ENCODE measurements at places on chromosomes 11 and 22.

DNA sequence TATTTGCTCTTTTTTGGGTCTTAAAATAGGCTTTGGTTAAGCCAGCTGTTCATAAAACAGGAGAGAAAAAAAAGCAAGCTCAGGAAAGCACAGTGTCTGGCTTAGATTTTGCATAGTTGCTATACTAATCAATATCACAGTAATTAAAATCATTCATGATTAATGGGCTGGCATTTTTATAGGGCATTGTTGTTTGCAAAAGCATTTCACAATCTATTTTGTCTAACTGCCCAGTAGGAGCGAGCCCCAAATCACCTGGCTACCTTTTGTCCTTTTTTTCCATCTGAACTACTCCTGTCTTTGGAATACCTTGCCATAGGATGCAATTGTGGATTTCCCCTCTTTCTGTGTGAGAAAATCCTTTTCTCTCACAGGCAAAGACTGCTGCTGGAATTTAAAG lies 619.8 kb downstream of the JRKL start:
- no peak for DNase-seq

DNA sequence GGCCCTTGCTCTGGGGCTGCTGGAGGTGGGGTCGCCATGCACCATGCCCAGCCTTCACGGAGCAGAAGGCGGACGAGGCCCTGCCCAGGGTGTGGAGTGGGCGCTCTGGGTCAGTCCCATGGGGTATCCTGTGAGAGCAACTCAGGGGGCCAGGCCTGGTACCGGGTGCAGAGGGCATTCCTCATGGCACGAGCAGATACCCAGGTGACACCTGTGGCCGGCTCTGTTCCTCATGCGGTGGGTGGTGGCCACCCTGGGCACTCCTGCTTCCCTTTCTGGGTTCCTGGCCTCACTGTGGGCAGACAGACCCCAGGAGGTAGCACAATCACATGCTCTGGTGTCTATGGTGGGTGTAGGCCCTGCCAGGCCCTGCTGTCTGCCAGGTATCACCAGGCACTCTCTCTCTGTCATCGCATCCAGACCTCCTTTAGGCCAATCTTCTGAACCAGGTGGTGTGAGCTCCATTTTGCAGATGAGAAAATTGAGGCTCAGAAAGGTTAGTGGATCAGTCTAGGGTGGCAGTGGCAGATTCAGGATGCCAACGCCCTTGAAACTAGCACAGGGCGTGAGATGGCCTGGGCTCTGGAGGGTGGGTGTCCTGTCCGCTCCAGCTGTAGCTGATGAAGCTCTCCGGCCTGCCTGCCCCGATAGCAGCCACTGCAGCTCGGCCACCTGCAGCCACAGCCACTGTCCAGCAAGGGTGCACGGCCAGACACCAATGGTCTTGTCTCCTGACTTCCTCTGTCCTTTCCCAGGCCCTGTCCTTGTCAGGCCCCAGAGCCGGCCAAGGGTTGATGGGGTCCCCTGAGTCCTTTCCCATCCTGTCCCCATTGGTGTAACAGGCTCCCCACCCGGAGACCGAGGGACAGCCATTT lies 15.1 kb downstream of the DGKZ start:
- no peak for DNase-seq

DNA sequence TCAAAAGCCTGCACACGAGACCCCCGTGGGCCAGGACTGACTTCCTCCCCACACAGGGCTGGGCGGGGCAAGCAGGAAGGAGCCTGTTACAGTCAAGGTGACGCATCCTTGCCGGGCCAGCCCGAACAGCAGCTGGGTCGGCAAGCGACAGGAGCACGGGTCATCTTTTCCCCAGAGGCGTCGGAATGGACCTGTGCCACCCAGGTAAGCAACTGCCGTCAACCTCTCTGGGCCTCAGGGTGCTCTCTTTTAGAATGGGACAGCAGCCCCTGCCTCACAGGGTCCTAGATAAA lies at the start of gene CYTH4:
Gene CYTH4 (plus strand): TSS at position 124 of the 293 bp plus-strand sequence. CDS start 62 bp downstream, at position 186.
- no peak for DNase-seq

DNA sequence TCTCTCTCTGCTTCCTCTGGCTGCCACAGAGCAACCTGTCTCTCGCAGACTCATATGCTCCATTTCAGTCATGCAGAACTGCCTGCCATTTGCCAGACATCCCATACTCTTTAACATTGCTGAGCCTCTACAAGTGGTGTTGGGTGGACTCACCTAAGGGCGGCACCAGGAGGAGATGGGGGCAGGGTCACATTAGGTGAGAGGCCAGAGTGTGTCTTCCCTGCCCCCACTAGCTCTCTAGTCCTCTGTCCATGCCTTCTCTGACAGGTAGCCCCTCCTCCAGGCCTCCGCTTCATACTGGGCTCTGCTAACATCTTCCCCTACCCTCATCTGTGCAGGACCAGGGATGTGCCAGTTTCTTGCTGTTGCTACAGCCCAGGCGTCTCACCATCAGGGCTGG lies 366.3 kb downstream of the TENM4 start:
- no peak for DNase-seq

GRCh38 chr22:46287873-46288751 lies 8.6 kb upstream of the GTSE1 start:
- DNase-seq = no peak

GRCh38 chr22:30781271-30781875 lies 86.7 kb downstream of the OSBP2 start:
- DNase-seq = peak; percentile 16

DNA sequence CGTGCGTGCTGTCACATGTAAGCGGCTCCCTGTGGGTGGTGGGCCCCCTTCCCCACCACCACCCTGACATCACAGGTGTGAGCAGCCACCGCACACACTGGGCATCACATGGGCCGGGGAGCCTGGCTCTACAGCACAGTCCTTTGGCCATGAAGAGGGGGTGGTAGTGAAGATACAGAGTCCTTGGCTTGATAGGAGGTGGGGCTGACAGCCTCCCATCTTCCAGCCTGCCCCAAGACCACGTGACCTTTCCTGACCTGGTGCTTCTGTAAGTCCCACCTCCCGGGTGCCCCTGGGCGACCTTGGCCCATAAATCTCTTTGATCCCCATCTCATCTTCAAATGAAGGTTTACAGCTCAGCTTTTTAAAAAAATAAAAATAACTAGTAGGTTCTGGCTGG lies 21.2 kb upstream of the MGAT3 start:
- no peak for DNase-seq

GRCh38 chr11:92048415-92048814 lies 176.2 kb upstream of the FAT3 start:
- no peak for DNase-seq

- no peak for DNase-seq
Observed at GRCh38 chr11:129442171-129442570, 66.5 kb downstream of the BARX2 start.

DNA sequence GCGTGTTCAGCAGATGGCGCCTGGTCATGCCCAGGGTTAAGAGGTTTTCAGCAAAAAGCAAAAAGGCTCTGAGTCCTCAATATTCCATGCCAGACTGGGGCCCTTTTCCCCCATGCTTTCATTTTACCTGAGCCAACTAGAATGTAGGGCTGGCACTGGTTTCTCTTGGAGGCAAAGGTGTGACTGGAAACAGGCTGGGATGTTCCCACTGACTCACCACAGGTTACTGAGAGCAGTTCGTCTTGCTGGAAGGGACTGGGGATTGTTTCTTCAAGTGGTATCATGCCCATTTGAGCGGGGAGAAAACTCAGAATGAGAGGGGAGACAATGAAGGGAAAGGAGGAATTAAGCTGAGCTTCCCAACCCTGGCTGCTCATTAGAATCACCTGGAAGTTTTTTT lies 243.9 kb downstream of the TENM4 start:
- no peak for DNase-seq

DNA sequence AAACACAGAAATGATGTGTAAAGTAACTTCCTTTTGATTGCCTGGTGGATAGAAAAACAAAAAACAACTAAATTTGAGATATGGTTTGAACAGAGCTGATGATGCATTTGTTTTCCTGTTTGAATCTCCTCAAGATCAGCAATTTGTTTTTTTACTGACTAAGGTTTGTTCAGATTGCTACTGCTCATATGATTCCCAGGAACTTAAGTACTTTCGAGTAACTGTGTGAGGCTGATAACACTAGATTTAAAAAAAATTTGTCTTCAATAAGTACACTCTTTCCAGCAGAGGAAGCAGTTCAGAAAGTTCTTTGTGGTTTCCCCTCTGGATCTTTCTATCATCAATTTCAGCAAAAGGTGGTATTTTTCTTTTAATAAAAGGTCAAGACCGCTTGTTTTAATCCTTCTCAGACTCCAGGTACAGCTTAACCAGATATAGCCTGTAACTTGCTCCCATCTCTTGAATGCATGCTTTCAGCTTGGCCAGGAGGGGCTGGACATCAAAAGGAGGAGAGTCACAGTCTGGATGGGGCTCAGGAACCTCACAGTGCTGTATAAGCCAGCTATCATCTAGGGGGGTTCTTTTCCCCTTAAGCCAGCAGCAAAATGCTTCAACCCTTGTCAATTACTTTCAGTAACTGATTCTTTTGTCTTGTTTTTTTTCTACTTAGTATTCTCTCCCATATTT lies 12.3 kb upstream of the MS4A6E start:
- DNase-seq = no peak

DNA sequence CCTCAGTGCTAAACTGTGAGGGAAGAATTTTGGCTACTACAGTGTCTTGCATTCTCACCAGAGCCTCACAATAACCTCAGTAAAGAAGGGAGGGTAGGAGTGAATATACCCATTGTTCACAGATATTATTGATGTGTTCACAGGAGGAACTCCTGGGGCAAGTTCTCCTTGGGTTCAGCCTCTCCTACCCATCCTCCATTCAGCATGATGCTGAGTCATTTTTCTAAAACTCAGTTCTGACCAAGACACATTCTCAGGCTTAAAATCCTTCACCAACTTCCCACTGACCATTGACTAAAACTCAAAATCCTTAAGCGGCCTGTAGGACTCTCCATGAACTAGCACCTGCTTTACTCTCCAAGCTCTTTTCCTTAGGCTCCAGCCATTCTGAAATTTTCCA lies 48.7 kb downstream of the SYTL2 start:
- no peak for DNase-seq

GRCh38 chr11:10181811-10182210 lies 112.2 kb downstream of the SBF2 start:
- peak; percentile 36 for DNase-seq

DNA sequence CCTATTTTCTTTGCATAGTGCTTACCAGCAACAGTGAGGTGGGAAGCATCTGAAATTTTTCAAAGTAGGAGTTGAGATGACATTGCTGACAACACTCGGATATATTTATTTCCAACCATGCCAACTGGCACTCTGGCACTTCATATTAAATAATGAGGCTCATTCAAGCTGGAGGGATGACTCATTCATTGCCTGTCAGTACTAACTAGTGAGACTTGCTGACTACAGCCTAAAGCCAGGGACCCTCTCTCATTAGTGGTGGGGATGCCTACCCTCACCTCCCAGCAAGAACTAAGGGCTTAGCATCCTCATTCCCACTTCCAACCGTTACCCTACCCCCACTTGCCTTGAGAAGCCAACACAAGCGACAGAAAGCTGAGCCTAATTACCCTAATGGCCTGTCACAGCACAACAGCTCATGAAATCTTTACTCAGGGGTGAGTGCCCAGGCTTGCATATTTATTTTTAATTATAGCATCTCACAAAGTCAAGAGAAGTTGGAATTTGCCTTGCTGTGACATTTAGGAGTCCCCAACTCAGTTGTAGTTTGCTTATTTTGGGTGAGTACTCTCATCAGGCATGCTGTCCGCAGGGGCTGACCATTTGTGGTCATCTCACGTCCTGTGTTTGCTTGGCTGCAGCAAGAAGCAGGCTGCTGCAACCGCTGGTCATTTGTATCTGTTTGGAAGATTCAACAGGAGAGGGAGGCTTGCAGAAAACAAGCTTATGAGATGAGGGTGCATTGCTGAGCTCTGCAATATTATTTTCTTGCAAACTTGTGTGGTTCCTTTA lies 181.6 kb upstream of the POU2AF2 start:
- DNase-seq = peak; percentile 92

DNA sequence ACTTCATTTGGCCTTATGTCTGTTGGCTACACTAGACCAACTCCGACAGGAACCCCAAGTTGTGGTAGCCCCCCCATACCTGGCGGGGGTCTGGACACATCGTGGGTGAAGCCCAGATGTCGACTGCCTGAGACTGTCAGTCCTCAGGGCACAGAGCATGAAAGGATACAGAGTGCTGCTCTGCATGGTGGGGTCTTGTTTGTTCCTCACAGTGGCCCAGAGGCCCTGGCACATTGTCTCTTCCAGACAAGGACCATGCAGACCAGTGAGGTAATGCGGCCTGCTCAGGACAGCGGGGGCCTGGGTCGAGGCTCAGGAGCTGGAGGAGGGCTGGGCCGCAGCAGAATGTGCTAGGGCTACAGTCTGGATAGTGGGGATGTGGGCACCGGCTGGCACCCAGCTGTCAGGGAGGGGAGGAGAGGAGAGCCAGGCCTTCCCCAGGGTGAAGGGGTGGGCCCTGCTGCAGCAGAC lies 14.6 kb downstream of the CAPN5 start:
- DNase-seq = no peak

GRCh38 chr11:24375931-24376330 lies 120.9 kb upstream of the LUZP2 start:
- peak; percentile 20 for DNase-seq

DNA sequence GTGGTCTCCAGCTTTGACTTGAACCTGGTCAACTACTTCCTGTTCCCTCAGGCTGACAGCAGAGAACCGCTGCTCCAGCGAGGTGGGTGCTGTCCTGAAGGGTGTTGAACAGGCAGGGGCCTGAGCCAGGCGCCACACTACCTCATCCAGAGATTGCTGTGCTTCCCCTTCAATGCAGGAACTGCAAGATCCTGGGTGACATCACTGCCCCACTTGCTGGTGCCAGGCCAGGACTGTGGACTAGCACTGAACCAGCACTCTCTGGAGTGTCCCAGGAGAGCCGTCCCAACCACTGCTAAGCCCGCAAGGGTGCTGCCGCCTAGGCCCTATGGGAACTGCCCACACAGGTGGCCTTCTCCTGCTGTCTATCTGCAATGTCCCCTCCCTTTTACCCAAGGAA lies 51.7 kb downstream of the GAB4 start:
- DNase-seq = no peak

- DNase-seq = peak; percentile 36
Observed at GRCh38 chr22:35842954-35843353, 125.3 kb downstream of the APOL5 start.

DNA sequence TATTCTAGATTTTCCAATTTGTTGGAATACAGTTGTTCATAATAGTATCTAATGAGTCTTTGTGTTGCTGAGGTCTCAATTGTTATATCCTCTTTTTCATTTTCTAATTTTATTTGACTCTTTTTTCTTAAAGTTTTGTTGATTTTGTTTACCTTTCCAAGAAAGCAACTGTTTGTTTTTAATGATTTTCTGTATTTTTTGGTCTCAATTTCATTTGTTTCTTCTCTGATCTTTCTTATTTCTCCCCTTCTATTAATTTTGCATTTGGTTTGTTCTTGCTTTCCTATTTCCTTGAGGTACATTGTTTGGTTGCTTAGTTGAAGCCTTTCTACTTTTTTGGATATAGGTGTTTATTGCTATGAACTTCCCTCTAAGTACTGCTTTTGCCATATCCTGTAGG lies 5.2 kb upstream of the OR52A1 start:
- DNase-seq = no peak

GRCh38 chr11:117868815-117869561 lies 7.5 kb downstream of the FXYD6 start:
- no peak for DNase-seq

- peak; percentile 98 for DNase-seq
Observed at GRCh38 chr22:37741312-37741795, 44.5 kb downstream of the TRIOBP start.

- no peak for DNase-seq
Observed at GRCh38 chr11:33801821-33802193, 27.5 kb upstream of the FBXO3 start.

GRCh38 chr11:116600930-116601329 lies 171.9 kb downstream of the BUD13 start:
- no peak for DNase-seq

GRCh38 chr11:35304900-35305460 lies 114.4 kb downstream of the SLC1A2 start:
- DNase-seq = no peak

- DNase-seq = no peak
Observed at GRCh38 chr11:45304992-45305335, 18.8 kb upstream of the SYT13 start.

Measured in IMR-90 (cell line).